HFFc6 (cell line): ENCODE measurements at places on chromosomes 6 and 20.

DNA sequence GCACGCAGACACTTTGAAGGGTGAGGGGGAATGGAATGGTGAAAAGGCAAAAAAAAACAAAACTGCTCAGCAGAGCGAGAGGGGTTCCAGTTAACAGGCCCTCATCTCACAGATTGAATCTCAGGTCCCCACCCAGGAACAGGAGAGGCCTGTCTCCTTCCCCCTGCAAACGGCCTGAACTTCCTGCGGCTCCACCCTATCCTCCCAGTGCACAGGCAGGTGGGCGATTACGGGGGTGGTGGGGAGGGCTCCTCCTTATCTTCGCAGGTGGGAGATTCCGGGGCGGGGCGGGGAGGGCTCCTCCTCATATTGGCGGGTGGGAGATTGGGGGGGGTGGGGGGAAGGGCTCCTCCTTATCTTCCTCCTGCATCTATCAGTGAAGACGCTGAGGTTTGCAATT is 129.0 kb downstream of the SOX4 start:
- no peak for DNase-seq

DNA sequence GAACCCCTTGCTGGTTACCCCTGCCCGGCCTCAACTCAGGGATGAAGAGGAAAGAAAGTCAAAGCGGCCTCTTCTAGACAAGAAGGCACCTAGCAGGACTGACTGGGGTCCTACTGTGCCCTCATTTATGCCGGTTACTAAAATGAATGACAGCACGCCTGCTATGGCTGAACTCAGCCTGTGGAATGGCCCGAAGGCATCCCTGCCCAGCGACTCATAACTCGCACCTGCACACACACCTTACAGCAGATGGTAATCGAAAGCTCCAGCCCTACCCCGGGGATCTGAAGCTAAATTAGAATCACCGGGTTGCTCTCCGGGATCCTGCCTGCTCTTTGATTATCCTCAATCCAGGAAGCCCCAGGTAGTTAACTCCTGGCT is 747 bp upstream of the TXNDC5 start:
- DNase-seq, result no peak

DNA sequence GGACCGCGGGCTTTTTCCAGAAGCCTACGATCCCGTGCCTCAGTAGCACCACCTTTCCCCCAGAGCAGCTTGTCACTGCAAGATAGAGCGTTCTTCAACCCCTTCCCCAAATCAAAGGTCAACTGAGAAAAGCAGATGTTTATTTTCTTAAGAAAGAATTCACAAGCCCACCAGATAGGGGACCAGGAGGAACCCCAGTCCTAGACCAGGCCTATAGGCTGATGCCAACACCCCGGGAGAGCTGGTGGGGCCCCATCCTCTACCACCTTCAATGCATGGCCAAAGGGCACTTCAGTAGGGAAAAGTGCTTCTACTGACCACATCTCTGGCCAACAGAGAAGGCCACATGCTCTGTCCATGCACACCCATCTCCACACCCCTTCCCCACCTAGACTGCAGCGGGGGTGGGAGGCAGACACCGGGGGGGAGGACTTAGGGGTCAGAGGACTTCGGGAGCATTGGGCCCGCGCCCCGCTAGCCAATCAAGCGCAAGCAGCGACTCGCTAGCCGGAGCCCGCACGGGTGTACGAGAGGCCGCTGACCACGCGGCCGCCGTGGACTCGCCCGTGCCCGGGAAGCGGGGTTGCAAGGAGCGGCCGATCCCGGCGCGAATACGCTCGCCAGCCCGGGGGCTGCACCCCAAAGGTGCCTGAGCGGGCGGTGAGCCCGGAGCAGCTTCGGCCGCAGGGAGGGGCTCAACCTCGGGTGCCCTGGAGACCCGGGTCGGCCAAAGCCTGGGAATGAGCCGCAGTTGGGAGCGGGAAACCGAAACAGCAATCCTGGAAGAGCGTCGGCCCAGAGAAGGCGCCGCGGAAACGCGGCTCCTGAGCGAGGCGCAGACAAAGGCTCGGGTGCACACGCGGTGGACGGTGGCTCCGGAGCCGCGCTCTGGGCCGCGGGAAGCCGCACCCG is 2.8 kb downstream of the PDE10A start:
- DNase-seq, result no peak

DNA sequence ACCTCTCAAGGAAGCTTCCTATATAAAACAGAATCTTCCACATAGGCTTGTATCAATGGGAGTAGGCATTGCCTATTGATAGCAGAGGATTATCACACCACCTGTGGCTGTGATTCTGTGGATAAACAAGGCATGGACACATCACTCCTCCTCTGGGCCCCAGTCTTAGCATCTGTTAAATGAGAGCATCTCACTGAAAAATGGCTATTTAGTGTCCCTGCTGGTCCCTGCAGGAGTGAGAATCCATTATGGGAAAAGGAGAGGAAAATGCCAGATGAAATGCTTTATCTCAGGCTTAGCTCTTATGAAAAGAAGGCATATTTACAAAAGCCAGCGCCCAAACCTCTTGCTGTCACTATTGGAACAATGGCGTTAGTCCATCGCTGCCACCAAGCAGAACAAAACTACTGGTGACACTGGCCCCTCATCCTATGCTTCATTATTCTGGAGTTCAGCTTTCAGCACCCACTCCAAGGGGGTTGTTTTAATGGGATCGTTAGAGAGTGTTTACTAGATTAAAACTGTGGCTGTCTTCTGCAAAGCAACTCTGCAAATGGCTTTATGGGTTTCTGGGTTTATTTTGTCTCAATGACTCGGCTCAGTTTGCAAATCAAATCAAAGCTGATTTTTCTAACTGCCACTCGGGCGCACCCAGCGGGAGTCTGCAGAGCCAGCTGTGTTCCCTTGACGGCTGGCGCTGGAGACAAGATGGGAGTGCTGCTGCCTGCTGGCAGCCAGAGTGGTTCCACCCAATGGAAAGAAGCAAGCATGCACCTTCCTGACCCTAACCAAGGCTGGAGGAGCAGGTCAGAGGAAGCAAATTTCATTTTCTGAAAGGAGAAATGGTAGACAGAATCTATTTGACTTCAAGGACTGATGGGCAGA is 658.8 kb upstream of the CHD6 start:
- no peak for DNase-seq

GRCh38 chr6:137870308-137870644 is 3.2 kb downstream of the TNFAIP3 start:
- DNase-seq, result no peak

- DNase-seq, result no peak
Measured at GRCh38 chr6:147046141-147046877, 157.9 kb upstream of the STXBP5 start.

GRCh38 chr6:107641500-107641941 is 151.6 kb downstream of the SOBP start:
- DNase-seq, result no peak
